ENCODE measurements at places on chromosomes 6 and 20.

GRCh38 chr6:143894655-143895054, 30.4 kb downstream of the ZC2HC1B start:
- DNase-seq, result no peak

- no peak for DNase-seq
Observed at GRCh38 chr20:24033151-24033550, 44.6 kb upstream of the GGTLC1 start.

GRCh38 chr20:1331801-1332453, 3.0 kb upstream of the SDCBP2 start:
- no peak for DNase-seq

GRCh38 chr6:71310261-71310660, 21.6 kb downstream of the OGFRL1 start:
- no peak for DNase-seq

DNA sequence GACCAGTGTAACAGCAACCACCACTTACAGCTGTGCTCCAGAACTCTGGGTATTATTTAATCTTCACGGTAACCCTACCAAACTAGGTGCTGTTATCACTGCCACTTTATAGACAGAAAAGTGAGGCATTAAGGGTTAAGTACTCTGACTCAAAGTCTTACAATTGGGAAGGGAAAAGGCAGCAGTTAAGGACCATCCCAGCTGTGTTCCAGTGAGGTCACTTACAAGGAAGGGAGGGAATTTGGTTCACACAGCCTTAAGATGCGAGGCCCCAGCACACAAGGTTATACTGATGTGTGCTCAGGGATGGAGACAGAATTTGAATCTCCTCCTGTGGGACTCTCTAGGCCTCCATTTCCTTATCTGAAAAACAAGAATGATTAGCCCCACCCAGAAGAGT, 46.7 kb downstream of the TRERF1 start:
- DNase-seq, result no peak
